Colonic mucosa (tissue), 4 donors: ENCODE measurements at places on chromosomes 4 and X.

DNA sequence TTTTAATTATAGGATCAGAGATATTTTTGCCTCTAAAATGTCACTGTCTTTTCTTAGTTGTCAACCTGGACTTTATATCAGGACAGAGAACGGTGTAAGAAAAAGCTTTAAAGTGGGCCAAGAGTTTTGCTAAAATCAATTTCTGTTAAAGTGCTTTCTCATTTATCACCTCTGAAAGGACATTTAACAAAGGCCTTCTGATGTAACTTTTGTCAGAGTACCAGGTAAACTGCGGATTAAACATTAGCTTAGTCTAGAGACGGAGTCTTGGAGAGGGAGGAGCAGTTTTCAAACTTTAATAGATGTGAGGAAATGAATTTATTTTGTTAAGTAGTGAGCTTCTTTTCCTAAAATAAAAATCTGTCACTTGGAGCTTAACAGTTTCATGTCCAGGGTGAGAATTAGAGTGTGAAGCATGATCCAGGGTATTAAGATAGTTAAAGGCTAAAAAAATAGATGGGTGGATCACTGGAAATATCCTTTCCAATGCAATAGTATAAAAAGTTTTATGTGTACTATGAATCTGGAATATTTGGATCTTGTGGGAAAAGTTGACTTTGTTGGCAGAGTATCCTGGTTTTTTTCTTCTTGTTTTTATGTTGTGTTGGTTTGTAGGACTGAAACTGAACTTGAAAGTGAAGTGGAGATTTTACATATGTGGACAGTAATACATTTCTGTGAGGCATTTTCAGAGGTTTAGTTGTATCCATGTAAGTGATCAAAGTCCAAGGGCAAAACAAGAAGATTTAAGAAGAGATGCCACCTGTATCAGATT is 33.6 kb upstream of the BMPR1B start:
- no peak for DNase-seq

GRCh38 chrX:39163581-39164126 is 362.4 kb downstream of the MID1IP1 start:
- no peak for DNase-seq

DNA sequence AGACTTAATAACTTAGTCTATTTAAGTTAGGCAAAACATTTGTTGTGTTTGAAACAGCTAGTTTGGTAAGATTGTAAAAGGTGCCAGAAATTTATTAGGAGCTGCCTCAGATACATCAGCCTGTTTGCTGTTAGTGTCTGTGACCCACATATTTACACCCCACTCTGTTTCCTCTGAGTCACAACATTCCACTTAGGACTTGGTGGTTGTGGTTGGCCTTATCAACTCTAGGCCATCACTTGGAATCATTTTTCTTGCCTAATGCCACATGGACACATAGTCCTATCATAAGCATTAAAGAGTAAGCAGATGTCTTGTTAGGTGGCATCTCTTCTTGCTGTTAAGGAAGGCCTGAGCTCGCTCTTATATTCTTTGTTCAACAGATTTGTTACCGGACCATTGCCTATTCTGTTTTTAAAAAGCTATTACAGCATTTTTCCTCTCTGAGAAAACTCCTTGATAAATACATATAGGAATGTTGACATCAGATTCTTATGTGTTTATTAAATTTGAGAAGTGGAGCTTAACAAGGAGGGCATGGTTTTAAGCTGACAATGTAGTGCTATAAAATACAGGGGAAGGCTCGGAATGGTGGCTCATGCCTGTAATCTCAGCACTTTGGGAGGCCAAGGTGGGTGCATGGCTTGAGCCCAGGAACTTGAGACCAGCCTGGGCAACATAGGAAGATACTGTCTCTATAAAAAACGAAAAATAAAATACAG is 51.2 kb upstream of the PGRMC2 start:
- DNase-seq = no peak

GRCh38 chr4:147328189-147328588 is 152.7 kb upstream of the EDNRA start:
- no peak for DNase-seq

- DNase-seq = peak; percentile 53
Measured at GRCh38 chrX:153970357-153971123, 1.1 kb downstream of the HCFC1 start.

DNA sequence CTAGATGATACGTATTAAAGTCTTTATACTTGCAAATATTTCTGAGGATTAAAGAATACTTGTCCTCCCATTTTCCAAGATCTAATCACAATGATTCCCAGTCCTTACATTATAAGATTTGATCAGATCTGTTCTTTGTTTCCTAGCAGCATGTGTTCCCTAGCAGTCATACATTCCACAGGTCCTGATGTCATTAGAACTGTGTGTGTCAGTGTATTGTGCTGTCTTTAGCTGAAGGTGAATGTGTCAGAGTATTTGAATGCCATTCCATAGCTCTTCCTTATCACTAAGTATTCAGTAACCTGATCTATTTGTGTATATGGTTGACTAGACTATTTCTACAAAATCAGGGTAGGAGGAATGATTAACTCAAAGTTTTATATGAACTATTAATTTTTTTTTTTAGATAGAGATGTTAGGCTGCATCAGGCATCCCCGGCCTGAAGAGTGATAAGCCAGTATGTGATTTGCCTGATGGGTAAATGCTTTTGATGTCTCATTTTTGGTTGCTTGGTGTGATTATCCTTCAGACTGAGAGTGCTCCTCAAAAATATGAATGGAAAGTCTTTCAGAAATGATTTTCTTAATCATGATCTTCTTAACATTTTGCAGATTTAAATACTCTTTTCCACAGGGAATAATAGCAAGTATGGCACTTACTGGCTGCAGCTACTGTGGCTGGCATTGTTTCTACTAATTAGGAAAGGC is 4.4 kb downstream of the ADGRL3 start:
- DNase-seq = no peak

GRCh38 chr4:76931576-76932276 is 17.8 kb upstream of the SEPTIN11 start:
- no peak for DNase-seq

DNA sequence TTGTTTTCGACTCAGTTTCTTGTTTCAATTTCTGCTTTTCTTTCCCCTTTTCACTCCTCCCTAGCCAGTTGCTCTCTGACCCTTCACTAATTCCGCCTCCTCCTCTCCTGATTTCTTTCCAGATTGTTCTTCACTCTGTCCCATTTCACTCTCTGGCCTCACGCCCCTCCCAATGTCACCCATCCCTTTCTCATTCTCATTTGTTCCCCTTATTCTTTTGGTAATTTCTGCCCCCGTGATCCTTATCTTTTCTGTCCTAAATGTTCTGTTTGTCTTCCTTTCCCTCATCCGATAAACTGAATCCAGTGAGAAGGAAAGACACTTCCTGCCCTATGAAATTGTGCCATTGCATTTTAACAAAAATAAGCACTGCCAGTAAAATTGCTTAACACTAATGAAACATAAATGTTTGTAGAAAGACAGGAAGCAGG is 94.5 kb upstream of the RASGEF1B start:
- DNase-seq = no peak

DNA sequence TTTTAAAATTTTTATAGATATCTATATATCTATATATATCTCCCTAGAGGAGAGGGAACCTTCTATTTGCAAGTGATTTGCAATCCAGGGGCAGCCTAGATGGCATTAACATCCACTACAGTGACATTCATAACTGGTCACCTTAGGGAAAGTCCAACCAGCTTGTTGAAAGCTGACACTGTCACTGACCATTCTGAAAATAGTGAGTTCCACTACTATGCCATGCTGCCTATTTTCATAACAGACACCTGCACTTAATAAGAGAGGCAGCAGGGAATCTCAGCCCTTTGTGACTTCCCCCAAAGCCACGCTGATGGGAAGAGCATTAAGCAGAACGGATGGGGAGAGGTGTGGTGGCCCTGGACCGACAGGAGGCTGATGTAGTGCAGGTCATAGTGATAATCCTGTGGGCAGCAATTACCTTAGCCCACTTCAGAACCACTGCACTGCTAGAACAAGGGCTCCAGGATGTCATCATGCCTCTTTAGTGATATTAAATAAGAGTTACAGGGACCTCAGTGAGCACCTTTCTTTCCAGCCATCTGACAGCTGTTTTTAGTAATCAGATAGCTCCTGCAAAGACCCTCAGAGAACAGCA is 51.3 kb downstream of the GPRIN3 start:
- DNase-seq = no peak

- DNase-seq = no peak
Measured at GRCh38 chr4:109005523-109005922, 242.7 kb upstream of the ETNPPL start.

GRCh38 chr4:80336582-80336981 is 1.1 kb downstream of the CFAP299 start:
- peak; percentile 28 for DNase-seq

- DNase-seq = no peak
Measured at GRCh38 chrX:16167181-16167580, at the start of gene MAGEB17. Gene MAGEB17 (plus strand): TSS chrX:16167481. CDS start chrX:16170383, 2,902 bp downstream.

DNA sequence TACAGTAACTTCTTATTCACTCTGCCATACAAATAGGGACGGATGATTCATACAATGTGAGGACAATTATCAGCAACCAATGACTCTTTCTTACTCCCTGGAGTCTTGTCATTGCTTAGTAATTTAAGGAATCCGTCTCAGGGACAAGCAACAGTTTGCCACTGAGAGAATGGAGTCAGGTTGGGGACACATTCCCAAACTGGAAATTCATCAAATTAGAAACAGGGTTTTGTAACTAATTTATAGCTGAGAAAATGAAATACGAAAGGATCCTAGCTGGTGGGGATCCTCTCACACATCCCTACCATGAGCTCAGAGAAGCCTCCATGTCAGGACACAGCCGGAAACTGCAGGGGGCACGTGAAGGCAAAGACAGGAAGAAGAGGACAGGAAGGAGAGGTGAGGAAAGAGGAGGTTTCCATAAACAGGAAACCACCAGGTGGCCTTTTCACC is 50.4 kb upstream of the KDR start:
- no peak for DNase-seq

GRCh38 chr4:108036213-108036612 is 46.5 kb downstream of the HADH start:
- DNase-seq = no peak

GRCh38 chr4:171719691-171720090 is 93.5 kb upstream of the GALNTL6 start:
- no peak for DNase-seq

- DNase-seq = no peak
Measured at GRCh38 chr4:98284640-98285046, 23.5 kb downstream of the RAP1GDS1 start.

- no peak for DNase-seq
Measured at GRCh38 chrX:84666086-84666485, 163.8 kb upstream of the HDX start.

- DNase-seq = no peak
Measured at GRCh38 chrX:20237864-20238263, 28.8 kb downstream of the RPS6KA3 start.

GRCh38 chr4:147340111-147340510 is 140.8 kb upstream of the EDNRA start:
- DNase-seq = no peak

DNA sequence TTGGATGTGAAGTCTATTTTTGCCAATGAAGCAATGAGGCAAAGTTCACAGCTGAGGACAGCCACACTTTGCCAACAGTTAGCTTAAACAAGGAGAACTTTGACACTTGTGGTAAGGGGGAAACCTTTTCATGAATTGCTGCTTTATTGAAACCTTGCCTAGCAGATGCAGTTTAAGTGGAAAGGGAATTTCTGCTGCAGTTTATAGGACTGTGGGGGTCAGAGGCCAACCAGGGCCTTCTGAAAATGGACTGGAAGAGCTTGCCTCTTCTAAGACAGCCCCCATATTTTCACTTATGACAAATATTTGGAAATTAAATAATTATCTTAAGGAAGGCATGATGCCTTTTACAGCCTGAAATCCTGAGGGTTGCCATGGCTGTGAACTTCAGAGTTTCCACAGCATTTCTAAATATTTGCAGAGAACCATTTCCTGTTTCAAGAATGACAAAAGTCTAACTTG is 550.3 kb downstream of the RAB28 start:
- no peak for DNase-seq

DNA sequence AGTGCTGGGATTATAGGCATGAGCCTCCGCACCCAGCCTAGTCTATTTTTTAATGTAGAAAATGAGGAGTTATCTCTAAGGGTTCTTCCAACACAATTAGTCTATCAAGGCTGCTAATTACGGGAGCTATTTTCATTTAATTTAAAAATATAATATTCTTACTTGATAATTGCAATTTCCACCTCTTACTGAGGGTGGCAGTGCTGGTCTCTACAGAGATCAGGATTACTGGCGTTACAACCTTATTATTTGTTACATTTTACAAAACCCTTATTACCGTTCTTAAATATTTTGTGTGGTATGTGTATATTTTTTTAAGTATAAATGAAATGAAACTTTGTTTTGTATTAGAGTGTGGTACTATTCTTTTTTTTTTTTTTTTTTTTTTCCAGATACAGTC is 17.6 kb upstream of the GK start:
- no peak for DNase-seq

DNA sequence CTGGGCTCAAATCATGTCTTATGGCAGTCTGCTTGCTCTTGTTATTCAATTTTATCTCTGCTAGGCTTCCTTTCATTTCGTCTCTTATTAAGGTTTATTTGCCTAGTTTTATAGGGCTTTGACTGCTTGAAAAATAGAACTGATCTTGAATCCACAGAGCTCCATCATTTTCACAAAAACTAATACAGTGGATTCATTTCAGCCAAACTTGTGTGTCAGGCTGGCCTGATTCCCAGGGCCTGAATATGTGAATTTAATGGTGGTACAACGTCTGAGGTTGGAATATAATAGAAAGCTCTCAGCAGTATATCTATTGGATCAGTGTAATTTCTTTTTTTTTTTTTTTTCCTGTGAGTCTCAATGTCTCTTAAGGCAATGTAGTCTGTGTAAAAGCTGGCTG is 123.3 kb downstream of the POU4F2 start:
- no peak for DNase-seq

DNA sequence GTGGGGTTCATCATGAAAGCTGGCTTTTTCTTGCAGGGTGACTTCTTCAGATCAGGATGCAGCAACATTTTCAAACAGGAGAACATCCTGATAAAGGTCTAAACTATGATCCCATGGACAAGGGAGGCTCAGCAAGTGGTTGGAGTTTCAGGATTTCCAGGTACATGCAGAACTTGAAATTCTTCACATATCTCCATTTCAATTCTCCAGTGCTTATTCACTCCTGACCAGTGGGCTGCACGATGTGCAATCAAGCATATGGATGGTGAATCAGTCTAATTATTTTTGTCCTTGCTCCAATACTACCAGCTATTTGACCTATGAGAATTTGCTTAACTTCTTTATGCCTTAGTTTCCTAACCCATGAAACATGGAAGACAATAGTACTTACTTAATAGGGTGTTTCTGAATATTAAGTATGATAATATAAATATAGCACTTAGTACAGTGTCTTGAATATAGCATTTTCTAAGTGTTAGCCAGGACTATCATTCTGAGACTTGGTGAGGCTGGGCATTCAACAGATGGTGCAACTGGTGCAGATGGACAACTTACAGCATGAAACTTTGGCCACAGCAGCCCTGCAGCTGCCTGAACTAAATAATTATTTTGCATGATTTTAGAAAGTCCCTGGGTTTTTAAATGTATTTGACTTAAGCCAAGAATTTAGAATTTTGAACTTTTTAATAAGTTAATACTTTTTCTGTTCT is 92.4 kb downstream of the HPGD start:
- no peak for DNase-seq

GRCh38 chr4:107330916-107331315 is 294.8 kb upstream of the DKK2 start:
- DNase-seq = no peak
